ENCODE measurements at places on chromosomes 5 and 9. TPM values are rescaled to one million over a fixed set of nuclear protein-coding genes. Genes with fewer than 3 reads are reported as not detected.
A peak's percentile ranks its signal among the peaks of the same experiment; 100 is the strongest.

GRCh38 chr5:68367287-68367686 is 151.7 kb downstream of the PIK3R1 start:
- no peak for DNase-seq

GRCh38 chr5:31806561-31806960 is 167.6 kb downstream of the PDZD2 start:
- no peak for DNase-seq

- DNase-seq, result no peak
Measured at GRCh38 chr5:149456597-149457392, 77.7 kb upstream of the IL17B start.

DNA sequence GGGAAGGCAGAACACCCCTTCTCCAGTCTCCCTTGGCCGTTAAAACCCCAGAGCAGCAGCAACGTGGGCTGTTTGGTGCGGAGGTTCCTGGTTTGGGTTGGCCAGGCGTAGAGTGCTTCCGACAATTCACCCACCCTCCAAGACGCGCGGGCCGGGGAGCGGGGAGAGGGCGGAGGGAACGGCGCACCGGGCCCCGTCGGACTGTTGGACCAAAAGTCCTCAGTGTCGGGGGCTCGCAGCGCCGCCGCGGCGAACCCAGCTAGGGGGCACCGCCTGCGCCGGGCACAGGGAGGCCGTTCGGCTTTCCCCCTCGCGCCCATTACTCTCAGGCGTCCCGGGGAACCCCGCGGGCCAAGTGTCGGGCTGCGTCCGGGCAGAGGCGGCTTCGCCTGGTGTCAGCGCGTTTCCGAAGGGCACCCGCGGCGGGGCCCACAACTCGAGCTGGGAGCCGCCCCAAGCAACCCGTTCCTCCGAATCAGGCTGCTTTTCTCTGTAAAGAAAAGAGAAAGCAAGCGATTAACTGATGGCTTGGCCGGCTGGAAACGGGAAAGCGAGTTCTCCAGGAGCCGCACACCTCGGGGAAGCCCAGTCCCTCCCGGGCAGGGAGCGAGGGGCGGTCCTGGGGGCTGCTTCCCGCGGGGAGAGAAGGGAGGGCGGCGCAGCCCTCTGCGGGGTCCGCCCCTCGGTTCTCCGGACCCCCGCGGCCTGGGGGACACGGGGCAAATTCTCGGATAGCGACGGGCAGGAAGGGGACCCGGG is 145.5 kb downstream of the ERCC6L2 start:
- DNase-seq, result no peak

- no peak for DNase-seq
Measured at GRCh38 chr5:59445741-59446140, 447.8 kb downstream of the PDE4D start.

- no peak for DNase-seq
Measured at GRCh38 chr5:161311146-161311708, 235.3 kb downstream of the GABRB2 start.

DNA sequence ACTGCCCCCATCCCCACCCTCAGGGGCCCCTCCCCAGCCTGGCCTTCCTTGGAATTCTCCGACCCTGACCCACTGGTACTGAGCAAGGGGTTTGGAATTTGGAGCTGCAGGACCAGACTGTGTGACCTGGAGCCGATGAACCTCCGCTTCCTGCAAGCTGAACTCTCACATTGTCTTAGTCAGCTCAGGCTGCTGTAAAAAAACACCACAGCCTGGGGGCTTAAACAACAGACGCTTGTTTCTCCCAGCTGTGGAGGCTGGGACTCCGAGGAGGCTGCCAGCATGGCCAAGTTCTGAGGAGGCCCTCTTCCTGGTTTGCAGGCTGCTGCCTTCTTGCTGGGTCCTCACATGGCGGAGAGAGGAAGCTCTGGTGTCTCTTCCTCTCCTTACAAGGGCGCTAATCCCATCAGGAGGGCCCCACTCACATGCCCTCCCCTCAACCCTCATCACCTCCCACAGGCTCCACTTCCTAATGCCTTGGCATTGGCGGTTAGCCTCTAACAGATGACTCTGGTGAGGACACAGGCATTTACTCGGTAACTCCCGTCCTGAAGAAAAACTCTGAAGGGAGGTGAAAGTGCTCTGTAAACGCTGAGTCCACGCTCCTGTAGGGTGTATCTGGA is 42.4 kb downstream of the C5orf15 start:
- peak; percentile 15 for DNase-seq

DNA sequence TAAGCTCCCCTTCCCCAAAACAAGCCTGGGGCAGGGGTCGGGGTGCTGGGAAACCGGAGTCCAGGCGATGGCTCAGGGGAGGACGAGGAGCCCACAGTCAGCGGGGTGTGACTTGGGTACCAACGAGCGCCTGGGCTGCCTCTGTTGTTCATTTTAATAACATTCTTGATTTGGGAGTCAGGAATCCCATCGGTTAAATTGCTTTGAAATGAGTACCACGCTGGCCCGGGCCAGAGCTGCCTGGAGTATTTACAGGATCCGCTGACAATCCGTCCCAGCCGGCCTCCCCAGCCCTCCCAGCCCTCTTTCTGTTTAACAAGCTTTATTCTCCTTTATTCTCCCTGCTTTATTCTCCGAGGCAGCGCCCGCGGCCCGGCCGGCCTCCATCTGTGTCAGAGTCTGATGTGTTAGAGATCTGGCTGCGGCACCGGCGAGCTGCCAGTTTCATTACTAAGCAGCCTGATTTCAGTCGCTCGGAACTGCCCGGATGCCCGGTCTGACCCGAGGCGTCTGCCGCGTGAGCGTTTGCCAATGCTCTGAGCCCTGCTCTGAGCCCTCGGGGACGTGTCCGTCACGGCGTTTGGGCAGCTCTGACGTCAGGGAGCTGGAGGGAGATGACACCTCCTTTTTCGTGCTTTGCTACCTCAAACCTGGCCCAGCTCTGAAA is 16.5 kb upstream of the QRFP start:
- peak; percentile 78 for DNase-seq

Gene IFNA2
- not detected for total RNA-seq

Gene INSYN2B
- total RNA-seq, result 33.5 TPM

Gene FAM221B
- total RNA-seq, result not detected

Gene ROR2
- total RNA-seq, result 2.2 TPM

Gene TLX3
- total RNA-seq, result not detected

Gene SHROOM1
- total RNA-seq, result 1.4 TPM

Gene ZNF366
- not detected for total RNA-seq

Gene PRSS3
- 16.4 TPM for total RNA-seq

Data from IMR-90 (cell line).